Mesothelial cell of epicardium (in vitro differentiated cells): ENCODE measurements at places on chromosomes 7 and 10. TPM values are rescaled to one million over a fixed set of nuclear protein-coding genes. Genes with fewer than 3 reads are reported as not detected.

The EVX1 gene
- total RNA-seq, result 1.4 to 2.1 TPM (median 1.8 TPM) in 3 replicates

The FAM180A gene
- total RNA-seq, result not detected in 3 replicates

The OGDHL gene
- 10.4 to 13.0 TPM (median 12.7 TPM) in 3 replicates for total RNA-seq

The KIFBP gene
- total RNA-seq, result 19.1 to 22.7 TPM (median 21.4 TPM) in 3 replicates

The CLDN3 gene
- total RNA-seq, result 10.5 to 11.0 TPM (median 10.6 TPM) in 3 replicates

The DPCD gene
- total RNA-seq, result 23.0 to 23.8 TPM (median 23.0 TPM) in 3 replicates

The AZGP1 gene
- total RNA-seq, result 0.27 to 0.56 TPM in 2 of 3 replicates, not detected in the other

The SFTPA1 gene
- not detected in 3 replicates for total RNA-seq

The DPYSL4 gene
- 13.1 to 18.6 TPM (median 14.4 TPM) in 3 replicates for total RNA-seq

The TFPI2 gene
- total RNA-seq, result 58.9 to 73.5 TPM (median 69.4 TPM) in 3 replicates

The NPSR1 gene
- total RNA-seq, result not detected in 3 replicates
